ENCODE measurements at places on chromosomes 3 and 15. TPM values are rescaled to one million over a fixed set of nuclear protein-coding genes. Genes with fewer than 3 reads are reported as not detected.

The RTP1 gene
- total RNA-seq, result not detected

The DCP1A gene
- 28.6 TPM for total RNA-seq

The KLHL18 gene
- total RNA-seq, result 25.1 TPM

The CCR1 gene
- total RNA-seq, result 35.3 TPM

The KY gene
- not detected for total RNA-seq

The FAM240A gene
- not detected for total RNA-seq

The TEX55 gene
- total RNA-seq, result not detected

The SPATA12 gene
- total RNA-seq, result not detected

The ANKRD34C gene
- not detected for total RNA-seq

The ITIH1 gene
- total RNA-seq, result not detected

Data from activated CD8-positive, alpha-beta memory T cell treated with anti-CD3 and anti-CD28 coated beads, Interleukin-2, amount 10 ng/mL, durations not matched to agents 7 days and 5 days (primary cell).